ENCODE measurements at places on chromosomes 12 and 14.

DNA sequence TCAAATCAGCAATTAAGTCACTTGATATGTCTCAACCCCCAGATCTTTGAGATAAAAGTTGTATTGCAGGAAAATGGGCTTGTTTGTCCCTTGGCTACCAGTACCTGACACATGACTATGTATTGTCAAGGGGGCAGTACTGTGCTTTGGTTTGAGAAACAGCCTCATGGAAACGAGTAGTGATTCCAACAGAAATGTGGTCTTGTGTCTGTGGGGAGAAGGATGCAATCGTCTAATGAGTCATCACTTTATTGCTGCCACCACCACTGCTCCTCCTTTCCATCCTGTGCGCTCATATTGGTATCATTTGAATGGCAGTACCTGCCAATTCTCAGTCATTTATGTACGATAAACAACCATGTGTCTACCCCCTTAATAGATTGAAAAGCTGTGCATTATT is 72.8 kb upstream of the ARHGAP5 start:
- DNase-seq = no peak

DNA sequence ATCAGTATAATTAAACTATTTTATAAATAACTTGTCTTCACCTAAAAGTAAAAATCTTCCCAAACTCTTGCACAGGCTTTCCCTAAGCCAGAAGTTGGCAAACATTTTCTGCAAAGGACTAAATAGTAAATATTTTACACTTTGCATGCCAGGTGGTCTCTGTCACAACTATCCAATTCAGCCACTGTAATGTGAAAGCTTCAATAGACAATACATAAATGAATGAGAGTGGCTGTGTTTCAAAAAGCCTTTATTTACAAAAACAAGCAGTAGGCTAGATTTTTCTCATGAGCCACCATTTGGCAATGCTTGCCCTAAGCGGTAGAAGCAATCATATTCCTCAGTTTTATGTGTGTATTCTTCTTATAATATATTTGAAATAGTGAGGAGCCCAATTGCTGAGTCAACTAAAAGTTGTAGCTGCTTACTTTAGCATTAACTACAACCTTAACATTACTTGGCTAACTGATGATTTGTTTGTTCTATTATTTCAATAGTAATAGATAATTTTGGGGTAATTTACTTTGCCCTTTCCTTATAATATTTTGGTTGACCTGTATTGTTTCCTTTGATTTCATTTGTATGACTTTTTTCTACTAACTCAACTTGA is 236.0 kb upstream of the SYT1 start:
- no peak for DNase-seq

DNA sequence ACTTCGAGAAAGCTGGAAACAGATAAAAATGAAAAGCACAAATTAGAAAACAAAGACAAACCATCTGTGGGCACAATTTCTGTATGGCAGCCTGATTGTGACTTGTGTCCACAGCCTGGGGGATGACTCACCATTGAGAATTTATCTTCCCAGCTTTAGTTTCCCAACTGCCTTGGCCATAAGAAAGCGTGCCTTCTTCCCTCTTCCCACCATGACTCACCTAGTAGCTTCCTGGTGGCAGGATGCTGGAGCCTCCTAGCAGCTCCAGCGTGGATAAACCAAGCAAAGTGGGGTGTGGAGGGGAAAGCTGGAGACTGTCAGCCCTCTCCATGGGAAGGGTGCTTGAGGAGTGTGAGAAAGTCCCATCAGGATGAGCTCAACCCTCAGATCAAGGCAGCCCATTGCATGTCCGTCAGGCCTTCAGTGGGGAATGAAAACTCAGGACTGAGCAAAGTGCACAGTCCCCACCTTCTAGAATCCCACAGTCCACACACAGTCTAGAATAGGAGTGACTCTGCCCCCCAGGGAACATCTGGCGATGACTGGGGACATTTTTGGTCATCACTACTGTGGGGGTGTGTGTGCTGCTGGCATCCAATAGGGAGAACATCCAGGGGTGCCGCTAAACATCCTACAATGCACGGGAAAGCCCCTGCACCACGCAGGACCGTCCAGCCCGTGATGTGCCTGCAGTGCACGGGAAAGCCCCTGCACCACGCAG is 22.4 kb upstream of the SERPINA6 start:
- no peak for DNase-seq

DNA sequence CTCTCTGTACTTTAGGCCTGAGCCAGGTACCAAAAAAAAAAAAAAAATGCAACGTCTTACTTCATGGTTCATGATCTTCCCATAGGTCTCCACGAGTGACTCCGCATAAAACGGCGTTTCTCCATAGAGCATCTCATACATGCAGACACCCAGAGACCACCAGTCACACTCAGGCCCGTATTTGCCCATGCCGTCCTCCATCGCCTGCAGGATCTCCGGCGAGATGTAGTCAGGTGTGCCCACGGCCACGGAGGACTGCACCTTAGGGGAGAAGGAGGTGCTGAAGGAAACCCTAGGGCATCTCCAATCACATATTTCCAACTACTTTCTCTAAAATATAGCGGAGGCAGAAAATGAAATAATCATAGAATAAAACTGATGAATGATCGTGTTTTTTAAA is 61.0 kb downstream of the AMN start:
- DNase-seq = no peak

GRCh38 chr12:15782667-15783066 is 6.5 kb downstream of the EPS8 start:
- DNase-seq = no peak

DNA sequence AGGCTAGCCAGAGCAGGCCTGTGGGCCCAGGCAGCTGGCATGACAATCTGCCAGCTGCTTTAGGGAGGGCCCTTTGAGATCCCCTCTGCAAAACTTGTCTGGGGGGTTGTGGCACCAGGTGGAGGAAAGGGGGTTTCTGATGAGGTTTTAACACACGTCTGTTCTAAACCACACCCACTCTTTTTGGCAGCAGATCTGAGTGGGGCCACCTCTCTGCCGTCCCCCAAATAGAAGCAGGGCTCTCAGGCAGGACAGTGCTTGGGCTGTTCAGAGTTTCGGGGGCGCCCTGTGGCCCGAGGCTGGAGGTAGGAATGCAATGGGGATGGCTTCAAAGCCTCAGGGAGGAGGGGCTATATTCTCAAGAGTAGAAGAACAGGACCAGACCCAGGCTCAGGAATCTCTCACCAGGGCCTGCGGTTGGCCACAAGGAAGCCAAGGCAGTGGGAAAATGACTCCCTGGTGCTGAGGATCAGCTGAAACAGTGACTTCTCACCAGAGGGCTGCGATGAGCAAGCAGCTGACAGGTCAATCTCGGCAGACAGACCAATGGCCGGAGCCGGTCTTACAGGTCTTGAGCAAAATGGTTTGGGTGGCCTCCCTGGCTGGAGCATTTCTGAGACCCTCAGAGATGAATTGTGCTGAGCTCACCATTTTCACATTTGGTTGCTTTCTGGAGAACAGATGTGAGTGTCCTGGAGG is 1.5 kb upstream of the KRT5 start:
- DNase-seq = no peak

GRCh38 chr12:127024791-127025190 is 1242.2 kb upstream of the TMEM132C start:
- no peak for DNase-seq

- DNase-seq = no peak
Measured at GRCh38 chr12:119130523-119130922, 48.2 kb upstream of the HSPB8 start.

- no peak for DNase-seq
Measured at GRCh38 chr12:5588591-5588990, 156.7 kb downstream of the NTF3 start.

DNA sequence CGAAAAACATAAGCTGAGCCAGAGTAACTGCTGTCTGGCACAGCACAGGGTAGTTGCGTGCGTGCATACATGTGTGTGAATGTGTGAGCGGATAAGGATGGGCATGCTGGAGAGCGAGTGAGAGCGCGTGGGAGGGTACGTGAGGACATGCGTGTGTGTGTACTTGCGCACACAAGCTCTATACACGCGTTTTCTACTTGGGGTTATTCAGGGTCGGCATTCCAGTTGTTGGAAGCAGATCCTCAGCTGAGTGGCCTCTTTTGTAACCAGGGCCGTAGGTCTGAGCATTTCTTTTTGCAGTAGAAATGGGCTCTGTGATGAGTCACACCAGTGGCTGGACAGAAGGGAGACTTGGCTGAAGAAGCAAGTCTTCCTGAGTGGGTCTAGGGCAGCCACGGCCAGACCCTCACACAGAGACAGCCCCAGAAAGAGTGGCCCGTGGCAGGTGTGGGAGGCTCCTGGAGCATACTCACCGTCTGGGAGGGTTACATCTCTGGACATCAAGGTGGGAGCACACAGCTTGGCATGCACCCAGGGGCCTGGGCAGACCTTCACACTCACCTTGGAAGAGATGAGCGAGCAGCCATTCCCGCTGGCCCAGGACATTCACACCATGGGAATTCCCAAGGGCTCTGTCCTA is 78.0 kb downstream of the LRRC74A start:
- DNase-seq = no peak

DNA sequence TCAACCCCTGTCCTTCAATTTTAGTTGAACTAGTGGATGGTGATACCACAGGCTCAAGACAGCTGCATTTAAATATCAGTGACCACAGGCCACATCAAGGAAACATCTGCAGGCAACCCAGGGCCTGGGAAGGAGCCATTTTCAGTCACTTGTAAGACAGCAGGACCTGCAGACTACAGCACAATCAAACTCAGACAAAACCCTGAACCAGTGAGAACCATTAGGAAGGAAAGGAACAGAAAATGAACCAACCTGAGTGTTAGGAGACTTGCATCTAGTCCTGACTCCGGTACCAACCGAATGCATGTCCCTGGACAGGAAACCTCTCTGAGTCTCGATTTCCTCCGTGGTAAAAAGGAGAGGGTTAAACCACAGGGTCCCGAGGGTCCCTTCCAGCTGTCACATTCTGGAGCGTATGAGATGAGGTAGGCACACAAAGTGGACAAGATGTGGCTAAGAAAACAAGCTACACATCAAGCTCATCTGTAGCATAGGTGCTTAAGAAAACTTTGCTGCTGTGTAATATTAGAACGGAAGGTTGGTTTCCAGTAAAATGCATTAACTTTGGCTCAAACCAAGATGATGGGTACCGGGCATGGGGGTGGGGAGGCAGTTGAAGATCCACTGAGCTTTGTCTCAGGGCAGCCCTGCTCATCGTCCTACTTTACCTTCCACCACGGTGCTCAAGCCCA is 1.6 kb upstream of the CDKN1B start:
- peak; percentile 57 for DNase-seq

GRCh38 chr14:89165189-89166181 is 251.5 kb downstream of the FOXN3 start:
- DNase-seq = no peak

GRCh38 chr12:100672075-100672592 is 98.7 kb downstream of the GAS2L3 start:
- DNase-seq = peak; percentile 36

- no peak for DNase-seq
Measured at GRCh38 chr12:106300761-106301160, 1.8 kb upstream of the TCP11L2 start.

DNA sequence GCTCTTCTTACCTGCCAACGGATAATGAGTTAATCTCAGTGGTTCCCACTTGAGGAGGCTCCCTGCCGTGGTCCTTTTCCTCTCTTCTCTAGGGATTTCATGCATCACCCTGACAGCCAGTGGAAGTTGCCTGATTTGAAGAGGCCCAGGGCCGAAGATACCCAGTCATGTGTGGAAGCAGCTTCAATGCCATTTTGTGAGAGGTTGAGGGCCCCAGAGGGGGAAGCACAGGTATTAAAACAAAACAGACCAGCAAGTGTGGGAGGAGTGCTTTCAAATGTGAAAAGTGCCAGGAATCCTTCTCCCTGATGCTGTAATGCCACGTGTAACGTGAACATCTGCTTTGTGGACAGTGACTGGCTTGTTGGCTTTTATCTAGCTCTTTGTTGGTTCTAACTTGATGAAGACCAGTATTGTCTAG is 1.5 kb downstream of the TCP11L2 start:
- no peak for DNase-seq

DNA sequence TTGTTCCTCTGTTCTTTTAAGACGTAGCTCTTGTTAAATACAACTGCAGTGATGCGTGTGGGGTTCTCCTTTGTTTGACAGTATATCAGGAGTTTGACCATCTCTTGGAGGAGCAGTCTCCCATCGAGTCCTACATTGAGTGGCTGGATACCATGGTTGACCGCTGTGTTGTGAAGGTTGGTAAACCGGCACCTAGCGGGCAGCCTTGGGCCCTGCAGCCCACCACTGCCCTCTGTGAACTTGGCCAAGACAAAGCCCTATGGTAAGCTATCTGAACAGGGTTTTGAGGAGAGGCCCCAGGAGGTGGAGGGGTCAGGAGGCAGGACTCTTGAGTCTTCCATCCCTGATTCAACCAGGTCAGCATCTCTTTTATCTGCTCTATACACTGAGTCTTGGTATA is 54.6 kb upstream of the RIC8B start:
- no peak for DNase-seq

GRCh38 chr12:46523863-46524770 is 151.5 kb upstream of the SLC38A2 start:
- DNase-seq = no peak

DNA sequence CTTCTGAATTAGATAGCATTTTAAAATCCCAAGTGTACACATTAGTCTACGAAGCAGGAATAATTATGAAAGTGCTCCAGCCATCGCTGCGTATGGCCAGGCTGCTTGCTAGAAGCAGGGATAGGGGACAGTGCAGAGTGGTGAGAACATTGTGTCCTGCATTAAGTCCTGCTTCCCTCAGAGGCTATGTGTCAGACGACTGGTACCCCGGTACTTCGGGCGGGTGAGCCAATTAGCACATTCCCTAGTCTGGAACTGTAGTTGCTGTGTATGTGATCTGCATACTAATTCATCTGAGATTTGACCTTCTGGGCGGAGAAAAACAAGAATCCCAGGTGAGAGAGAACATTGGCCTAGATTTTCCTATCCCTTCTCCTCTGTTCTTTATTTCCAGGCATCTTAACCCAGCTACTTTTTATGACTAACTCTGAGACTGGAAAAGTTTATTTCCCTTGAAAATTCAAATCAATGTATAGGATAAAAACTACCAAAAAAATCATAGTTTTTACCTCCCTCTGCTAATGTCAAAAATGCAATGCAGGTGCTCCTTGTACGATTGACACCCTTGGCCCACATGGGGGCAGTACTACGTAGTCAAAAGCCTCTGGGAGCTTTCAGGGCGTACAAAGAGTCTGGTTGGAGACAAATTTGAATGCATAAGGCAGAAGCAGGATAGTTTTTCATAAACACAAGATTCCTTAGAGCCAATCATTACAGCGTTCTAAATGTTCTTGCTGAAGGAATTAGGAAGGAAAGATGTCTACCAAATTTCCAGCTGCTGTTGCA is 764.3 kb downstream of the NOVA1 start:
- peak; percentile 93 for DNase-seq

DNA sequence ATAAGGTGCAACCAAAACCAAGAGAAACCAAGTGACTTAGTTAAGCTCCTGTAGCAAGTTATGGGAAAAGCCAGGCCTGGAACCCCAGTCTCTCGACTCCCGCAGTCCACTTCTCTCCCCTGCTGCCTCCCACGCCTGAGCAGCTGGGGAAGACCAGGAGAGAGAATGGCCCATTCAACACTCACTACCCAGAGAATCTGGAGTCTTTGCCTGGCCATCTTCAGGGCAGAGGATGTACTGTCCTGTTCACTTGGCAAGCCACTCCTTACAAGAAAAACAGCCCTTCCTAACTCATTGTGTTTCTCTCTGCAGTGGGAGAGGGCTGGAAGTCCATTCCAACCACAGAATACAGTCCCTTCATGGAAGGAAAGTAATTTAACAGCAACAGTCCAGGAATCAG is 1.8 kb downstream of the PITPNM2 start:
- DNase-seq = no peak
